ENCODE measurements at places on chromosomes 13 and 19.

DNA sequence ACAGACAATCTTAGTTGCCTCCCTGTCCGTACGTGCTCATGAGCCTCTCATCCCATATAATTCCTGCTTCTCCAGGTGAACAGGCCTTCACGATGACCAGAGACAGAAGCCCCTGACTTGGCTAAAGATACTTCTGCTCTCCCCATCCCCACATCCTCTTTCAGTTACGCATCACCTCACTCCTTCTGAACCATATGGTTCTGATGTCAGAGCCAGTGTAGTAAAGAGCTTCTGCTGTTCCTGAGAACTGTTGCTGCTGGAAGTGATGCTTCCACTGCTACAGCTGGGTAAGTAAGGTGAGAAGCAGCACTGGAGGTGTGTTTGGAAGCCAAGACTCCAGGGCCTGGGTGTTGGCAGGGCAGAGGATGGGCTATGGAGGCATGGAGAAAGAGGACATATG lies 12.9 kb downstream of the SIGLECL1 start:
- DNase-seq: no peak

- DNase-seq: no peak
Measured at GRCh38 chr13:51065372-51066090, 45.5 kb downstream of the C13orf42 start.

GRCh38 chr19:16141043-16141442 lies 2.4 kb upstream of the HSH2D start:
- DNase-seq: no peak

- no peak for DNase-seq
Measured at GRCh38 chr13:106522898-106523525, 12.4 kb downstream of the EFNB2 start.

- peak; percentile 74 for DNase-seq
Measured at GRCh38 chr19:10478903-10479384, 24.2 kb downstream of the KEAP1 start.

DNA sequence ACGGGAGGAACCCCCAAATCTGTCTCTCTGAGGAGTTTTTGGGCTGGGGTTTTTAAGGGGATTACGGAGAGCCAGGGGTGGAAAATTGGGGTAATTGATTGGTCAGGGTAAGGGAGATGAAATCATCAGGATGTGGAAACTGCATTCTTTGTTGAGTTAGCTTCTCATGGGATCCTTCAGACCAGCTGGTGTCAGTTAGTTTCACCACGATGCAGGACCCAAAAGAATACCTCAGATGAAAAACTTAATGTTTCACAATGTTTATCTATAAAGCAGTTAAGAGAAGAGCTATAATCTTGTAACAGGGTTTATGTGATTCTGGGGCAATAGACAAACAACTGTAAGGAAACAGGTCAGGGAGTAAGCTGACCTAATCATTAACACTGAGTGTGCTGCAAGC lies 230.8 kb downstream of the POU4F1 start:
- DNase-seq: no peak

- DNase-seq: no peak
Measured at GRCh38 chr19:11570039-11570462, 7.4 kb downstream of the ACP5 start.

- no peak for DNase-seq
Measured at GRCh38 chr13:39185326-39185725, 147.1 kb downstream of the NHLRC3 start.
